Hippocampal formation (tissue), 2 donors: ENCODE measurements at places on chromosomes 4 and X.

DNA sequence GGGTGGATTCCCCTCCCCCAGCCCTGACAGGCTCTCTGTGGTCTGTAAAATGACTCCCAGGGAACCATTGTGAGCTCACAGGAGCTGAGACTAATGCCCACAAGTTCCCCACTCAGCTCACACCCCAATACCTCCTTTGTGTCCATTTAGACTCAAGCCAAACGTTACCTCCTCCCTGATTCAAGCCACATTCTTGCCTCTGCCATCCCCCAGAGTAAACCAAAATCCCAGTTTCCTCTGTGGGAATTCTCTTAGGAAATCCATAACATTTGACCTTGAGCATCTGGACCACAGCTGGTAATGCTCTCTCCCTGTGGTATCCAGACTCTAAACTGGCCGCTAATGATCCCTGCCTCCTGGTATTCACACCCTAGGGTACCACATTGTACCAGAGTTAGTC is 26.3 kb upstream of the KDM5C start:
- no peak for DNase-seq

DNA sequence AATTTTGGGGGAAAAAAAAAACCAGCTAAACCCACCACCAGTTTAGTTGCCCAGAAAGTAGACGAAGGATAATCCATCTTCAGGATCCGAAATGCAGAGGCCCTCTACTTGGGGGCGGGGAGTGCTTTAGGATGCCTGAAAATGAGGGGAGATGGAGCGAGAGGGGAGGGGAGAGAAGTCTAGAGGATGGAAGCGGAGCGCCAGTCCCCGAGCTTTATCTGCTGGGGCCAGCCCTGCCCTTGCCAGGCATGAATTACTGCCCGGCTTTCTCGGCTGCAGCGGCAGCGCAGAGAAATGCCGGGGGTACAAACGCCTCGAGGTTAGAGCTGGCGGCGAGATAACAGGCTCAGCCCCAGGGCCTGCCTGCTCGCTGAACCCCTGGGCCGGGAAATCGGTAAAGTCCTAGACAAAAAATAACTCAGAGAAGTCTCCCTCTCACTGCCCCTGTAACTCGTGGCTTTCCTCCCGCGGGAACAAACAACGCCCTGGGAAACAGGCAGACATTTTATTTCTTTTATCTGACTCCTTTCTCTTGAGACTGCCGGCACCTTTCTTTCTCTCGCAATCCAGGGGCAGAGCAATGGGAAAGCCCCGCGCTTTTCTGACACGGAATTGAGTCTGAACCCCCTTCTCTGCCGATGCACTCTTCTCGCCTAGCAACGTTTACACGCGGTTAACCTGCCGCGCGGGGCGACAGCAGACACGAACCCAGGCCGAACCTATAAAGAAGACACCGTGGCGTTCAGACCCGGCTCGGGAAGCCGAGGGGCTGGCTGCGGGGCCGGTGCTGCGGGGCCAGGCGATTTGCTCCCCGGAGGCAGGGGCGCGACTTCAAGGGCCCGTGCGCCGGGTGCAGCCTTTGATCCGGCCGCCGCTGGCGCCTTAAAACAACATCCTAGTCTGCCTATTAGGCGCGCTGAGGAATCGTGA is 3.1 kb upstream of the MSX1 start:
- no peak for DNase-seq

GRCh38 chr4:115923152-115923551 is 809.7 kb upstream of the NDST4 start:
- DNase-seq = no peak

DNA sequence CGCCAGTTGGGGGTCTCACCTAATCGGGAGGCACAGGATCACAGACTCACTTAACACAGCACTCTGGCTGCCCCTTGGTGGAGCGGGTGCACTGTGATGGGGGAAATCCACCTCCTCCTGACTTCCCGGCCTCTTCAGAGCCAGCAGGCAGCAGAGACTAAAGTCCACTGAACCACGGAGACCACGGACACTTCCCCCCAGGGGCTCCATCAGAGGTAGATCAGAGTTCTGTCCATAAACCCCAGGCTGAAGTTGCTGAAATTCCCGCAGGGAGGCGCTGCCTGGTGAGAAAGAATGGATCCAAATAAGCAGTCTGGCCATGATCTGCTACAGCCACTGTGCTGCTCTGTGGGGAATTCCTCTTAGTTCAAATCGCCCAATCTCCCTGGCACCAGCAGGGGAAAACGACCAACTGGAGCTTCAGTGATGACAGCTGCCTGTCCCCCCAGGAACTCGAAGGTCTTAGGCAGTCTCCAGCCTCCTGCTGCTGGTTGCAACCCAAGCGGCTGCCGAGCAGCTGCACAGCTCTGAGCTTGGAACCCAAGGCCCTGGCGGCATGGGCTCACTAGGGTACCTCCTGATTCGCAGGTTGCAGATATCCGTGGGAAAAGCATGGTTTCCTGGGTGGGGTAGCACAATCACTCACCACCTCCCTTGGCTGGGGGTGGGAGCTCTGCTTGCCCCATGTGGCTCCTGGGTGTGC is 106.9 kb upstream of the DCAF12L2 start:
- no peak for DNase-seq

GRCh38 chr4:135485371-135485770 is 1283.8 kb upstream of the PABPC4L start:
- no peak for DNase-seq

DNA sequence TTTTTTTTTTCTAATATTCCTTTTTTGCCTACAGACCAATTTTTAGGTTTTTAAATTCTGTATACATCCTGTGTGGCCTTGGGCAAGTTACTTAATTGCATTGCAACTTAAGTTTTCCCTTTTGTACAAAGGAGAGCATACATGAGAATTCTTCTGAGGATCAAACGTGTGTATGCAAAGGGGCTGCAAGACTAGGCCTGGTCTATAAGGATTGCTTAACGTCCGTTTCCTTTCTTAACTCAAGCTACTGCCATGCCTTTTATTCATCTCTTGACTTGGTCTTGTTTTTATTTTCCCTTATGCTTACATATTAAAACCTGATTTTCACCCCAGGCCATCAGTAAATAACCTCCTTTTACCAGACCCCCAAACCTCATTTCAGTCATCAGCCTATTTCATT is 13.6 kb downstream of the RBPJ start:
- DNase-seq = no peak

- no peak for DNase-seq
Observed at GRCh38 chr4:6340446-6341015, 70.9 kb downstream of the WFS1 start.

- no peak for DNase-seq
Observed at GRCh38 chr4:184196730-184197385, 20.8 kb downstream of the ENPP6 start.

- DNase-seq = no peak
Observed at GRCh38 chr4:38162240-38162784, 202.1 kb downstream of the PTTG2 start.

GRCh38 chrX:22012051-22012450 is 20.1 kb upstream of the PHEX start:
- DNase-seq = no peak

- DNase-seq = peak; percentile 36
Observed at GRCh38 chr4:41060352-41061334, 153.7 kb downstream of the APBB2 start.

- DNase-seq = no peak
Observed at GRCh38 chr4:1715002-1715758, 3.1 kb upstream of the SLBP start.

DNA sequence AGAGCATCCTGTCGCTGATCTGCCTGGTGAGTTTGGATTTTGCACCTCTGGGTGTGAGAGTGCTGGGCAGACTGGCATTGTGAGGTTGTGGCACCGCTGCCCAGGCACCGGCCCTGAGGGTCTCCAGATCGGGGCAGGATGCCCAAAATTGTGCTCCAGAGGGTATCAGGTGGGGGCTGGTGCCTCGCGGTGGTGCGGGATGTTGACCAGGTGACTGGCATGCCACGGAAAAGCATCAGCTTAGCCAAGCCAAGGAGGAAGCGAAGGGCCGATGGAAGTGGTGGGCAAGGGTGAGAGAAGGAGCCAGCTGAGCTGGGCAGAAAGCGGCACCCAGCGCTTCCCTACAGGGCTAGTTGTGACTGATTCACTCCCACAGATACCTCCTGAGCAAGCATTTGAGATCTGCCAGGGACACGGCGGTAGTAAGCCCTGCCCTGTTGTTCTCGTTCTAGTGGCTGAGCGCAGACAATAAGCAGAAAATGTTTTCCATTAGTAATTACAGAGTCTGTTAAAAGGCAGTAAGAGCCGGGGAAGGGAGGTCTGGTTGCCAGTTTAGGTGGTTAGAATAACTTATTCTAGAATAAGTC is 809 bp downstream of the ZFP92 start:
- DNase-seq = no peak
